ENCODE measurements at places on chromosomes 4 and X.

DNA sequence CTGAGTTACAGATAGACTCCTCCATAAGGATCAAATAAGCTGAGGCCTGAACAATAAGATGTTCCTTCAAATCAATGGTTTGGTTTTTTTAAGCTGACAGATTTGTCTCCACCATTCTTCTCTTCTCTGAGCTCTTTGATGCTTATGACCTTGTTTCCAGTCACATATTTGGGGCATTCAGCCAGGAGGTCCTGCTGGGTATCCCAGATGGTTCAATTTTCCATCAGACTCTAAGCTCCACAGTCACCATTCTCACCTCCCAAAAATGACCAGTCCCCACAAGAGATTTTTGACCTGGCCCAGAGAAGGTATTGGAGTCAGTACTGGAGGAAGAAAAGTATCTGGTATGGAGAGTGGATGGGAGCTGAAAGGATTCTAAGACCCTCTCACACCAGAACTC lies 74.6 kb upstream of the FRMPD3 start:
- no peak overlapping the region for H3K27ac ChIP-seq
- H3K36me3 ChIP-seq: no peaks in the 10 kb centered on the region
- no peak overlapping the region for H3K4me3 ChIP-seq
- H3K4me1 ChIP-seq: no peaks in the 10 kb centered on the region
- no peaks in the 10 kb centered on the region for H3K27me3 ChIP-seq

DNA sequence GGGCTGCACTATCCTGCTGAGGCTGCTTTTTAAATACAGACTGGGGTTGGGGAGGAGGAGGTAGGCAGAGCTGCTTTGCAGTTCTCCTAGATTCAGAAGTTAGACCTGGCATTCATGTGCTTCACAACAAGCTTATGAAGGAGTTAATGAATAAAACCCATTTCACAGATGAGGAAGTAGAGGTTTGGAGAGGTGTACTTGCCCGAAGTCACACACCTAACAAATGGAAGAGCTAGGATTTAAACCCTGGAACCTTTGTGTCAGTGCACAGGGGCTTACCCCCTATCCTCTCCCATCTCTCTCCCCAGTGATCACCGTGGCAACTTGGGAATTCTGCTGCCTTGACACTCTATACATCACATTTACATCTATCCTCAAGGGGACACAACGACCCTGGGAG lies 3.6 kb upstream of the MTM1 start:
- H3K36me3 ChIP-seq: no peaks in the 10 kb centered on the region
- no peak overlapping the region for H3K4me3 ChIP-seq
- H3K4me1 ChIP-seq: no peaks in the 10 kb centered on the region

GRCh38 chrX:47723689-47724088 lies 64.7 kb upstream of the UXT start:
- peak; percentile 77 for DNase-seq
- no peaks in the 10 kb centered on the region for H3K4me1 ChIP-seq
- no peaks in the 10 kb centered on the region for H3K27me3 ChIP-seq
- no peak overlapping the region for H3K27ac ChIP-seq

DNA sequence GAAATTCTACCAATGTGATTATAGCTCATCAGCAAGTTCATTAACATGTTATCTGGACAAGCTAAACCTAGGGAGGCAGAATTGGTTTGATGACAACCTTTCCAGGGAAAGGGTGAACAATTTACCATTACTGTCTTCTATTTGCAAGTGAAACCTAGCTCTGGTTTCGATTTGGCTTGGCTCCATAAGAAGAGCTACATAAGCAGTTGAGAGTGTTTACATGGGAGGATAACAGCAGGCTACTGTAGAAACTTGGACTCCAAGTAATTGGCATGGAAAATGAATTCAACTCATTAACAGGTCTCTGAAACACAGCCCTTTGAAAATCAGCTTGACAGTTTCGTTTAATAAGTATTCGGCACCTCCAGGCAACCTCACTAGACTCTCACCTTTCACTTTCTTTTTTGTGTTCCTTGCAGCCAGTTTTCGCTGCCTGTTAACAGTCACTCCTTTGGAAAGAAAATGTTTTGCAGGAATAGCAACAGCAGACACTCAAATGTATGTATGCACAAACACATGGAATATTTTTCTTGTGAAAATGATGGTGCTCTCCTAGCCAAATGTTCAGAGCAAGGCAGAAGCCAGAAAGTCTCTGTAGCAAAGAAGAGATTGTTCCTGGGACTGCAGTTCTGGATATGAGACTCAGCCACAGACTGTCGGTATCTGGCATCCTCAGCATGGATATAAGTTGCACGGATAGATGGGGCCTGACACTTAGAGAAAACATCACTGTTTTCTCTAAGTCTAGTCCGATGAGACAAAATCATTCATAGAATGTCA lies 27.5 kb downstream of the POU3F4 start:
- no peaks in the 10 kb centered on the region for H3K36me3 ChIP-seq
- no peak overlapping the region for H3K27ac ChIP-seq
- H3K4me3 ChIP-seq: no peak overlapping the region
- no peak for DNase-seq
- no peaks in the 10 kb centered on the region for H3K4me1 ChIP-seq
- no peaks in the 10 kb centered on the region for H3K27me3 ChIP-seq

GRCh38 chrX:47482512-47483305 lies at the start of gene ZNF41:
TSS of gene ZNF41 (minus strand) at chrX:47483222. CDS start at chrX:47467481, 15,741 bp downstream.
- peak within 1 kb of the TSS; percentile 90 for H3K4me3 ChIP-seq
- H3K36me3 ChIP-seq: no peaks in the 10 kb centered on the region
- DNase-seq: peak; percentile 91
- no peaks in the 10 kb centered on the region for H3K4me1 ChIP-seq

- H3K36me3 ChIP-seq: no peaks in the 10 kb centered on the region
- no peak for DNase-seq
- peaks cover 9% of the 10 kb centered on the region for H3K4me1 ChIP-seq
- H3K4me3 ChIP-seq: peak overlapping the region; percentile 0
- H3K27me3 ChIP-seq: no peaks in the 10 kb centered on the region
- H3K27ac ChIP-seq: no peak overlapping the region
Measured at GRCh38 chr4:147006229-147006628, 60.6 kb upstream of the TTC29 start.

GRCh38 chr4:100288811-100289529 lies 98.7 kb upstream of the DDIT4L start:
- peaks cover 18% of the 10 kb centered on the region for H3K4me1 ChIP-seq
- H3K36me3 ChIP-seq: no peaks in the 10 kb centered on the region
- H3K27me3 ChIP-seq: no peaks in the 10 kb centered on the region
- no peak overlapping the region for H3K27ac ChIP-seq

GRCh38 chr4:53100501-53101190 lies 238.5 kb downstream of the RASL11B start:
- H3K27me3 ChIP-seq: no peaks in the 10 kb centered on the region
- H3K27ac ChIP-seq: no peak overlapping the region
- H3K4me1 ChIP-seq: peaks cover 4% of the 10 kb centered on the region
- DNase-seq: no peak
- H3K4me3 ChIP-seq: no peak overlapping the region
- no peaks in the 10 kb centered on the region for H3K36me3 ChIP-seq

DNA sequence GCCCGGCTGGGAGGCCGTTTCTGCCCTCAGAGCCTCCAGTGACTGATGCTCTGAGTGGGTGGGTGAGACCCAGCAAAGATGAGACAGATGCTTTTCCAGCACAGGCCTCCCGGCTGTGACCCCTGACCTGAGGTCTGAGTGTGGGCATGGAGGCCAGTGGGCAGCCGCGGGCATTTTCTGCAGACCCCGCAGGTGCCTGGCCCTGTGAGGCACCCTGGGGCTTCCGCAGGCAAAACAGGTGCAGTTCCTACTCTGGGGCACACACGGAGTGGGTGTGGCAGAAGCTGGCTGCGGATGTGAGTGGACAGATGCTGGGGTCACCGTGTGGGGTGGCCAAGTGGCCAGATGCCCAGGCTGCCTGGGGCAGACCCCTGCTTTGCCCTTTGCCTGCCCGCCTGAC lies 14.8 kb downstream of the HTRA3 start:
- DNase-seq: no peak
- H3K36me3 ChIP-seq: no peaks in the 10 kb centered on the region
- no peak overlapping the region for H3K4me3 ChIP-seq
- H3K27me3 ChIP-seq: no peaks in the 10 kb centered on the region

GRCh38 chr4:125979950-125980349 lies 665.2 kb downstream of the FAT4 start:
- no peaks in the 10 kb centered on the region for H3K27me3 ChIP-seq
- no peaks in the 10 kb centered on the region for H3K4me1 ChIP-seq
- no peak overlapping the region for H3K4me3 ChIP-seq
- H3K36me3 ChIP-seq: no peaks in the 10 kb centered on the region
- no peak for DNase-seq

GRCh38 chr4:12239897-12240636 lies 811.4 kb upstream of the HS3ST1 start:
- H3K4me1 ChIP-seq: no peaks in the 10 kb centered on the region
- no peaks in the 10 kb centered on the region for H3K27me3 ChIP-seq
- no peak overlapping the region for H3K27ac ChIP-seq

DNA sequence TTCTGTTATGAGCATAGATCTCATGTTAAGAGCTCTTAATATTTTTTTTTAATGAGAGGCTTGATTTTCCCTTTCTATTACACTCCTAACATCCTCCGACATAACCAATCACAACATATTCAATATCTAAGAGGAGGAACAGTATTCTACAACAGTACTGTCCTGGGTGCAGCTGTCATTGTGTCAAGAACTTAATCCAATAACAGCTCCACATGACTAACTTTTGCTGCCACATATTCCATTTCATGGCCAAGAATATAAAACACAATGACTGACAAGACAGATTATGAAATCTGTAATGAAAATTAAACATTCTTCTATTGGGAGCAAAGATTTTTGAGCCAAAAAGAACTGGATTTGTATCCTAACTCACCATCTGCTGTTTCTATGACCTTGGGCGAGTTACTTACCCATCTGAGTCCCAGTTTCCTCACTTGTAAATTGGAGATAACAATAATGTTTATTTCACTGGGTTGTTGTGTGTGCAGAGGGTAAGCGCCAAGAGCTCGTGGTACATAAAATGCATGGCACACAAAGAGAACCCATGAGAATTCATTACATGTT lies 405.6 kb downstream of the SPRY1 start:
- H3K27ac ChIP-seq: no peak overlapping the region
- DNase-seq: no peak
- no peaks in the 10 kb centered on the region for H3K27me3 ChIP-seq
- H3K4me3 ChIP-seq: no peak overlapping the region
- no peaks in the 10 kb centered on the region for H3K36me3 ChIP-seq

GRCh38 chrX:47186096-47186740 lies 7.4 kb upstream of the UBA1 start:
- H3K27ac ChIP-seq: no peak overlapping the region
- H3K36me3 ChIP-seq: peaks cover 11% of the 10 kb centered on the region

- no peaks in the 10 kb centered on the region for H3K36me3 ChIP-seq
- DNase-seq: no peak
- H3K4me3 ChIP-seq: no peak overlapping the region
- H3K4me1 ChIP-seq: peaks cover under 1% of the 10 kb centered on the region
- H3K27ac ChIP-seq: no peak overlapping the region
Measured at GRCh38 chr4:85092536-85092935, 126.0 kb upstream of the WDFY3 start.

DNA sequence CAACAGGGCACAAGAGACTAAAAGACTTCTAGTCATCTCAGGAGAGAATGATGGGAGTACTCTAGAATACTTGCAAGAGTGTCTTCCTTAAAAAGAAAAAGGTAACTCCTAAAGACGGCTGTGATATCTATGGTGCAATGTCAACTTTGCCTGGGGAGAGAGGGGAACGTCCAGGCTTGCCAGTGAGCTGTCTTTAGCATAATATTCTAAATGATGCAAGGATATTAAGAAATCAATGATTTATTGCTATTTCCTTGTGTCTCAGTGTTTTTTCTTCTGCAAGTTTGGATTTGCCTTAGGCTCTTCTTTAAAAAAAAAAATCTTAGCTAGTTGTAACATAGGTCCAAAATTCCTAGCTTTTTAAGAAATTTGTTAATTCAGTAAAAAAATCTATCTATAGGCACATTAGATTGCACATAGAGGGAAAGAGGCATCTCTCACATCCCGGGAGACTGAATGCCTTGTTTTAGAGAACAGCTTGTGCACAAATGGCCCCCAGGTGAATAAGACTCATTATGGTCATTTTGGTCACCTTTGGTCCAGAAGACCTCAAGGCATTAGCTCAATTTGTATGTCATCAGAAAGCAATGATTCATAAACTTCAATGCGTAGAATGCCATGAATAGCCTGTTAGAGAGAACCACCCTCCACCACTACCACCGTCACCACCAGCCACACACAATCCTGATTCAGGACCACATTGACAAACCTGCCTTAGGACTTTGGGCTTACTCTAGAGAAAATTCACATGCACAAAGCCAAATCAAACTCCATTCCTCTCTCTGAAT lies 104.1 kb downstream of the PALLD start:
- peaks cover 11% of the 10 kb centered on the region for H3K4me1 ChIP-seq
- no peaks in the 10 kb centered on the region for H3K36me3 ChIP-seq
- no peak overlapping the region for H3K27ac ChIP-seq
- no peak overlapping the region for H3K4me3 ChIP-seq
- no peak for DNase-seq
- H3K27me3 ChIP-seq: no peaks in the 10 kb centered on the region

DNA sequence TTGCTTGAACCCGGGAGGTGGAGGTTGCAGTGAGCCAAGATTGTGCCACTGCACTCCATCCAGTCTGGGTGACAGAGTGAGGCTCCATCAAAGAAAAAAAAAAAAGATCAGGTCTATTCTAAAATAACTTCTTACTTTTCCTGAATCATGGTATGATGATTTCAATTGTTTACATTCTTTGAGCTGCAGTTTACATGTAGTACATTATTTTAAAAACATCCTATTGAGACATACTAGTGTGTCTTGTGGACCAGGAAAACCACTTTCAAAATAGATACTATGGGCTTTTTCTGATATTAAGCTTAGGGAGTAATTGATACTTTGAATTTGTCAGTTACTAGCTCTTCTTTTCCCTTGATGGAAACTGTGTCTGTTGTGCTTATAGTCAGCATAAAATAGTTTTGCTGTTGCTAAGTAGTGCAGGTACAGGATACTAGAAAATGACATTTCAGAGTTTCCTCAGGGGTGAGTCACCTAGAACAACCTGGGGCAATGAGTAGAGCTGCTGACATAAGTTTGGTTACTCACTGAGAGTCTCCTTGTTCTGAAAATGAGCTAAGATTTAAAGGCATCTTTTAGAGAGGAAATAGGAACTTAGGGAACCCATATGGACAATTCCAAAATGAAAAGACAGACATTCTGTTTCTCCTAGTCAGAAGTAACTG lies 53.2 kb upstream of the C4orf54 start:
- H3K4me3 ChIP-seq: no peak overlapping the region
- H3K27me3 ChIP-seq: no peaks in the 10 kb centered on the region
- H3K27ac ChIP-seq: no peak overlapping the region
- peaks cover 4% of the 10 kb centered on the region for H3K4me1 ChIP-seq
- no peak for DNase-seq

DNA sequence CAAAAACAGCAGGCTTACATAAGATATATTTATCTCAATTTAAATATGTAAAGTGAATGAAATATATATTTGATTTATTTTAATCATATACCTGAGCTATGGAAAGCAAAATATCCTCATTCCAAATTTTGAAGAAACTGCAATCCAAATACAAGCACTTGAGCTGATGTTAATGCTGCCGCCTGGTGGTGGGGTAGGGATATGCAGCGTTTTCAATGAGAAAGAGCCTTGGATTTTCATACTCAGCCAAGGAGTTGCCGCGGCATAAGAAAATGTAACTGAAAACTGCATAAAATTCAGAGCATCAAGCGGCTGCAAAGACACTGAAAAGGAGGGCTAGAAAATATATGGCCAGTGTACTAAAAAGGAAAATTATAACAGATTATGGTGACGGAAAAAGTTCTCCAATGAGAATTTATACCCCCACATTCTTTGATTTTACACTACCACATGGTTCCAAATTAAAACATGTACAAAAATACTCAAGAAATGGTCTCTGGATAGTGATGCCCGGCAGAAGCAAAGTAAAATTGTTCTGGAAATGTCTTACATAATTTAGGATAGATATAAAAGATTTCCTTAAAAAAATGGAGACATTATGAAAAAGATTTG lies 660.3 kb upstream of the PITX2 start:
- no peaks in the 10 kb centered on the region for H3K4me1 ChIP-seq
- H3K4me3 ChIP-seq: no peak overlapping the region
- H3K36me3 ChIP-seq: no peaks in the 10 kb centered on the region
- DNase-seq: peak; percentile 89
- H3K27ac ChIP-seq: no peak overlapping the region

All from endodermal cell (in vitro differentiated cells).